ENCODE measurements at places on chromosomes 2 and 18. TPM values are rescaled to one million over a fixed set of nuclear protein-coding genes. Genes with fewer than 3 reads are reported as not detected.
A peak's percentile ranks its signal among the peaks of the same experiment; 100 is the strongest.

NPPC gene
- 0.40 TPM for total RNA-seq

GPAT2 gene
- total RNA-seq: 2.0 TPM

SETBP1 gene
- 17.9 TPM for total RNA-seq

DPP4 gene
- total RNA-seq: 65.7 TPM

DSC1 gene
- total RNA-seq: not detected

ASB18 gene
- not detected for total RNA-seq

CPS1 gene
- 38.4 TPM for total RNA-seq

NDUFV2 gene
- 133 TPM for total RNA-seq

LRRTM1 gene
- total RNA-seq: not detected

CCDC68 gene
- 5.5 TPM for total RNA-seq

DNA sequence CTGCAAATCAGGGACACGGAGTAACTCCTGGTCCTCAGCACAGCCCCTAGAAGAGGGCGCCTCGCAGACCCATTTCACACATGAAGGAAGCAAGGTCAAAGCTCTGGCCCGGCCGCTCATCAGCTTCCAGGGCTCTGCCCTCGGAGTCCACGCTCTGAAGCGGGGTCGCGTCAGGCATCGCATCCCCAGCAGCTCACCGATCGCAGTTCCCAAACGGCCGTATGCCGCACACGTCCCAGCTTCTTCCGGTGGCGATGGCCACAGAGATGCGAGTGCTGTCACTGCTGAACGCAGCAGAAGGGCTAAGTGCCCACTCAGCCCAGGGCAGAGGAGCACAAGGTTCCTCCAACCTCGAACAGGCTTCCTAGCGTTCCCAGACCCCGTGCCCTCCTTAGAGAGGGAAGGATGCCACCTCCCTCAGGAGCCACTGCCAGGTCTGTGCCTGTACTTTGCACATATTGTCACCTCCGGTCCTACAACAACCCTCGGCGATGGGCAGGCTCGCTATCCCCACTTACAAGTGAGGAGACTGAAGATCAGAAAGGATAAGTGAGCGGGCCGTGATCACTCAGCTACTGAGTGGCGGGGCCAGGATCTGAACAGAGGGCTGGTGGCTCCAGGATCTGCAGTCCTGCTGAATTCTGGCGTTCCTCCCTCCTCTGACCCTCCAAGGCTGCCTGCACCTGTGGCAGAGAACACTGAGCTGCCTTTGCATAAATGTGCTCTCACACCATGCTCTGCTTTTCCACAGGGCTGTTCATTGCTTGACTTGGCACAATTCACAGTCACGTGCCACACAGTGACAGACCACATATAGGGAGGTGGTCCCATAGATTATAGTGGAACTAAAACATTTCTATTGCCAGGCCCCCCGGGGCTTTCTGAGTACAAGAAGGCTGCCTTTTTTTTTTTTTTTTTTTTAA lies 71.4 kb downstream of the COPS8 start:
- no peak for DNase-seq

GRCh38 chr2:228469721-228470120 lies 288.2 kb upstream of the SPHKAP start:
- peak; percentile 21 for DNase-seq

GRCh38 chr2:128270672-128271596 lies 47.7 kb downstream of the HS6ST1 start:
- no peak for DNase-seq

- no peak for DNase-seq
Observed at GRCh38 chr18:63182310-63182772, 137.2 kb downstream of the BCL2 start.

- no peak for DNase-seq
Observed at GRCh38 chr2:231515603-231516002, 14.6 kb downstream of the NMUR1 start.

- DNase-seq: no peak
Observed at GRCh38 chr2:218870984-218871344, 9.7 kb upstream of the WNT10A start.

- DNase-seq: no peak
Observed at GRCh38 chr2:223865124-223865523, 27.7 kb upstream of the AP1S3 start.

DNA sequence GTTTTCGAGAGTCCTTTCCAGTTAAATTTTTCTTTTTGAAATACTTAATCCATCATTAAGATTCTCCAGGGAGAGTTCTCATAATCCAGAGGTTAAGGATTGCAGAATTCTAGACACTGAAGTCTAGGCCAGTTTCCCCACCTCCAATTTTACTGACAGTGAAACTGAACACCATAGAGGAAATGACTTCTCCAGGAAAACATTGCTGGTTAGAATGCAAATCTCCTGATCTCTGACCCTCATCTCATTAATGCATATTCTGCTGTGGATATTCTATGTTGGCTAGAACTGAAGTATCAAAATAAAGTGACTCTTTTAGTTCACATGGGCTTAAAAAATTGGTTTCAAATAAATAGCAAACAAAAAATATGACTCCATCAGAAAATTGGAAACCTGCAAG lies 105.8 kb upstream of the UGP2 start:
- no peak for DNase-seq

- DNase-seq: no peak
Observed at GRCh38 chr2:105375001-105375561, 23.8 kb downstream of the FHL2 start.

- DNase-seq: peak; percentile 29
Observed at GRCh38 chr2:138877421-138877820, 97.2 kb upstream of the NXPH2 start.

GRCh38 chr2:128635361-128635900 lies 316.8 kb upstream of the HS6ST1 start:
- DNase-seq: no peak

GRCh38 chr18:23981369-23981980 lies 33.1 kb upstream of the TTC39C start:
- no peak for DNase-seq

- peak; percentile 24 for DNase-seq
Observed at GRCh38 chr2:231714639-231715498, 6.5 kb downstream of the PTMA start.

DNA sequence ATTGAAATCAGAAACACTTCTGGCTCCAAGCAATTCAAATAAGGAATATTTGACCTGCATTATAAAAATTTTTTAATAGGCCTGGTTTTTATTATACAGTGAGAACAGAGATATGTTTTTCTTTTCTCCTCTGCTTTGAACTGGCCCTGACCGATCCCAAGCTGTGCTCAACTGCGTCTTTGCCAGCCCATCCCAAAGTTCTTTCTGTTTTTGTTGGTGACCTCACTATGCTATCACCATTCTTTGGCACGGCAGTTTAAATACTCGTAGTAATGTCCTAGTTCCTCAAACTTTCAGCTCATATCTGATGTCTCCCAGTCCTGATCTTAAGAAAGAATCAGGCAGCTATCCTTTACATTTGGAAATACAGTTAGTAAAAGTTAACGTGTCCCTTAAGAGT lies 42.3 kb upstream of the NETO1 start:
- DNase-seq: no peak

GRCh38 chr2:136572335-136572734 lies 193.0 kb upstream of the THSD7B start:
- DNase-seq: no peak

GRCh38 chr2:64111426-64111825 lies 32.8 kb downstream of the PELI1 start:
- no peak for DNase-seq

DNA sequence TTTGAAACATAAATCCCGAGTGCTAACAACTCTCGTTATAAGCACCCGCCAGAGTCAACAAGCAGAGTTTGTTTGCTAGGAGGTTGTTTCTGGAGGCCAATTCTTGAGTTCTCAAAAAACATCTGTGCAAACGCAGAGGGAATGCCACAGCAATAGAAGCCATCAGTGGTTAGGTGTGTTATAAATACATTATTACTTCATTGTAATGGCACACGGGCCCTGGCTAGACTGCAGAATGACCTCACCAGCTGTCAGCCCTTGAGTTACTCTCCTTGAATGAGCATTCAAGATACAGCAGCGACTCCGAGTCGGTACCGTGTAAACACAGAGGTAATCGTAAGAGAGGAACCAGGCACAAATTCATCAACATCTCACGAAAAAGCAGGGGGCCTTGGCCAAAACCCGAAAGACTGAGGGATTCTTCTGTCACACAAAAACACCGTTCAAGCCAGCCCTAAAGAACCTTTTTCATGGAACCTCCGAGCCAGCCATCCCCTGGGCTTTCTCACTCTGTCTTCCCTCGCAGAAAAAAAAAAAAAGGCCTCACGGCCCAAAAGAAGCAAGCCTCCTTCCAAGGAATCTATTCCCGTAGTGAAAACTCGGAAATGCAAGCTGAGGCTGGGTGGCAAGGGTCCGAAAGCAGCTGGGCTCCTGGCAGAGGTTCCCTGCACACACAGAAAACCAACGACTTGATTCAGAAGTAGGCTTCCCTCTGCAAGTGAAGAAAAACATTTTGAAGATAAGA lies 133.7 kb upstream of the MEIS1 start:
- DNase-seq: no peak

DNA sequence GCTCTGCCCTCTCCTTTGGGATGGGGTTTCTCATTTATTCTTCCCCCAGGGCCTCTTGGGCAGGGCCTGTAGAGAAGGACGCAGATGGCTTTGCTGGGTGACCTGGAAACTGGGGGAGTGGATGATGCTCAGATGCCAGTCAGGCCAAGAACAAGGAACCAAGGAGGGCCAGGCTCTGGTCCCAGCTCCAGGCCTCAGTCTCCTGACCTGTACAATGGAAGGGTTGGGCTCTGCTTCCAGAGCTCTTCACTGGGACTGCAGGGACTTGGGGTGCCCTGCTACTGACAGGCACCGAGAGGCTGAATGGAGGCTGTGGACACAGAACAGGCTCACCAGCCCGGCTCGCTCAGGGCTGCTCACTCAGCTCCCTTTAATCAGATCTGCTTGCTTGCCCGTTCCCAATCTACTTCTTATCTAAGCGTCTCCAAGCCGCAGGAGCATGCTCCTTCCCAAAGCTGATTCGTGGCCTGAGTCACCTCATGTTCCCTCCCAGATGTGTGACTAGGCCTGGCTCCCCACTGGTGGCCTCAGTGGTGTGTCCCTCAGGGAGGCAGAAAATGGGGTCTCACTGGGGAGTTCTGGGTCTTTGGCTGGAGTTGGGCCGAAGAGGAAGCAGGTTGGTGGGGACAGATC lies 82.6 kb upstream of the ODC1 start:
- no peak for DNase-seq

DNA sequence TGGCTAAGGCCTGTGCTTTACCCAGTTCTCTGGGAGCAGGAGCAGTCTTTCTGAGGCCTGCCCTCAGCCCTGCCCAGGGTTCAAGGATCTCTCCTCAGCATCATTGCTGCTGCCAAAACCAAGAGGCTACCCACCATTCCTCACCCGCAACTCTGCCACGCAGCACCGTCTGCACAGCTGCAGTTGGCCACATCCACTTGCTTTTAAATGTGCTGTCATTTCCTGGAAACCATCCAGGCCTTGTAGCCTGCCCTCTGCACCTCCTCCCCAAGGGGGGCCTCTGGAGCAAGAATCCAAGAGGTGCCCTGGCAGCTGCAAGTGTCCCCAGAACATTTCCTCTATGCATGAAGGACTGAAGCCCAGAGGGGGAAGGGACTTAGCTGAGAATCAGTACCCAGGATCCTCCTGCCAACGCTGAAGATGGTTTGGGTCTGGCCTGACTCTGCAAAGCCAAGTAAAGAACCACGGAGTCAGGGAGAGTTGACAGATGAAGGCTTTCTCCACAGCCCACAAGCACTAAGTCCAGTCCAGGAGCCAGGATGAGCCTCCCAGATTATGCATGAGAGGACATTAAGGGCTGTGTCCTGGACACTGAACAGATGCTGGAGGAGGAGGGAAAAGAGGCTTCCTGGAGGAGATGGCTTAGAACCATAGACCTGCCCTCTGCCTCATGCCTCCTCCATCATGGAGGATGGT lies 14.9 kb downstream of the EMX1 start:
- peak; percentile 29 for DNase-seq

- DNase-seq: peak; percentile 36
Observed at GRCh38 chr18:32851936-32852335, 79.1 kb upstream of the KLHL14 start.

GRCh38 chr18:41326311-41326710 lies 628.7 kb upstream of the PIK3C3 start:
- peak; percentile 57 for DNase-seq

- DNase-seq: no peak
Observed at GRCh38 chr18:12531749-12532148, 124.0 kb downstream of the PRELID3A start.

DNA sequence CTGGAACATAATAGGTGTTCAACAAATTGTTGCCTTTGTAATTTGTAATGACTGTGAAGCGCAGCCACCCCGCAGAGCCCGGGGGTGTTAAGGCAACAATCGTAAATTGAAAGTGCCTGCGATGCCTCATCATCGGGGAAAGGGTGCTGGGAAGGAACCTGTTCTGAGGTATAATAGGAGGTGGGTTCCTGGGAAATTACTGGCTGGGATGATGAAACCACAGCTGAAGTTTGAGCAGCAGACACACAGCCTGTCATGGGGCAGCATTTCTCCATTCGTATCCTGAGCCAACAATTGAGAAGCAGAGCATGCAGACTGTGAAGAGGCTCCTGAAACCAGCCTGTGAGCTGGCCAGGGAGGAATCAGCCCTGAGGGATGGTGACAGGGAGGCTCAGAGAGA lies 404.0 kb upstream of the MYT1L start:
- DNase-seq: no peak

DNA sequence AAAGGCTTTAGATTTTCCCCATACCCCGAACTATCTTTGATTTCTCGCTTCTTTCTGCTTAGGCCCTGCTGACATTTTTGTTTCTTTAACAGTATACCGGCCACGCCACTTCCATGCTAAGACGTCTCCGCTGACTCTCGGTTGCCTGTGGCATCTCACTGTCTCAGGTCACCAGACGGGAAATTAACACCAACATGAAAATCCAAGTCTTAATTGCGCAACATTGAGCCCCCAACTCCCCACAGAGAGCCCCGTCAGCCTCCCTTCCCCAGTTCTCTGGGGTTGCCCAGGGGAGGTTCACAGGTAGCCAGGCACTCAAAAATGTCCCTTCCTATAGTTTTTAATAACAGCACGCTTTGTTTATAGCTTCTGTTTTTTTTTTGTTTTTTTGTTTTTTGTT lies 30.2 kb downstream of the CD8B2 start:
- no peak for DNase-seq

GRCh38 chr18:48820483-48821250 lies 130.1 kb downstream of the SMAD7 start:
- DNase-seq: no peak
